Activated effector memory CD4-positive, alpha-beta T cell treated with Interleukin-2 at 50 U/mL for 16 hours (primary cell): ENCODE measurements at places on chromosomes 12 and 14.

GRCh38 chr12:32107359-32108267, 966 bp downstream of the BICD1 start:
- DNase-seq, result peak; percentile 0

- no peak for DNase-seq
Measured at GRCh38 chr14:50562841-50563240, 2.9 kb downstream of the ATL1 start.

GRCh38 chr12:115828168-115828567, 449.3 kb downstream of the MED13L start:
- DNase-seq, result no peak

- DNase-seq, result no peak
Measured at GRCh38 chr14:85401384-85401783, 128.6 kb upstream of the FLRT2 start.

DNA sequence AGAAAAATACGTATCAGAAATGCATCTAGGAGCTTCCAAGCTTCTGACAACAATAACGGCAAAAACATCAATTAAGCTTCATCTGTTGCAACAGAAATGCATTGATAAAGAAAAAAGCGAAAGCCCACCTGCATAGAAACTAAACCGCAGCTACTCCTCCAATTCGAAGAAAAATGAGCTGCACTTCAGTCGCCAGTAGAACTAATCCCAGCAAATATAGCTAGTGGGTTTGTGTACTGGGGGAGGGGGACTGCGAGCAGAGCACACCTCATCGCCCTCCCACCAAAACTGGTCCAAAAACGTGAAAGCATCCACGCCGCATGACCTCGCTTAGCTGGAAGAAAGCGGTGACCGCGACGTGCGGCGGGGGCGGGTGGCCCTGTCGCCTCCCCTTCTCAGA, 1.2 kb downstream of the SLC35F4 start:
- DNase-seq, result no peak

- peak; percentile 56 for DNase-seq
Measured at GRCh38 chr12:96193725-96194575, at the start of gene ELK3. Gene ELK3, plus strand, starts transcription at chr12:96194375.

GRCh38 chr14:56490379-56490778, 89.2 kb upstream of the TMEM260 start:
- DNase-seq, result no peak

GRCh38 chr14:52422650-52423356, 108.7 kb downstream of the PTGER2 start:
- no peak for DNase-seq

DNA sequence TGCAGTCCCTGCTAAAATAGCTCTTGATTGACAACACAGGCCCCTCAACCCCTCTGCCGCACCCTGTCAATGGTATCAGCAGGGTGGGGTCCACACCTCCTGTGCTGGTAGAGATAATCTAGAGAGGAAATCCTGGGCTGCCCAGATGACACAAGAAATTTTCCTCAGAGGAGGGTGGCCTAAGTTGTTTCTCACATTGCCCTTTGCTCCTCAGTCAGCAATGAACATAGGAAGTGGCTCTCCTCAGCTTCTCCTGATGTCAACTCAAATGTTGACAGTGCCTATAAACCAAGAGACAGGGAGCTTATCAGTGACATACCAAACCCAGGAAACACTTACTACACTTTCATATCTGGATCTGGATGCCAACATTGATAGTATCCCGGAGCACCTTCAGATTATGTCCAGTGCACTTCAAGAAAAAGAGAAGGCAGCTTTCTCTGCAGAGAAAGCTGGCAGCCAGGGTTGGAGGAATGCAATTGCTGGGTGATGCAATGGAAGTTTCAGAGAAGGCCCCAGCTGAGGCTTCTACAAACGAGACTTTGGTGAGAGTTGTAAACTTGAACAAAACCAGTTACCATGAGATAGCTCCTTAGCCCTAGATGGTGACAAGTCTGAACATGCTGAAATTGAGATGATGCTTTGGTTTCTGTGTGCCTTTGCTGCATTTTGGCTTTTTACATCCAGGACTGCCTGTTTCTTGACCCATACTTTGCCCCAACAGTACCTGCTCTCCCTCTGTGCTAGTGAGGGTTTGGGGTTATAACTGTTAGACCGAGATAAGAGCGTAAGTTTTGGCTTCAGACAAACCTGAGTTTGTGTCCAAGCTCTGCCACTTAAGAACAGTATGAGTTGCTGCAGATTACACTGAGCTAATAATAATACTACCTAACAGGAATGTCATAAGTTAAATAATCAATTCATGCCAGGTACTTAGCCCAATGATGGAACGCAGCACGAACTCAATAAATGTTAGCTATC, 183.5 kb downstream of the NUAK1 start:
- no peak for DNase-seq
